Kidney tubule cell (primary cell): ENCODE measurements at places on chromosomes 2 and 18.
A peak's percentile ranks its signal among the peaks of the same experiment; 100 is the strongest.

GRCh38 chr18:9547782-9548181 lies 66.6 kb downstream of the PPP4R1 start:
- no peak for DNase-seq

DNA sequence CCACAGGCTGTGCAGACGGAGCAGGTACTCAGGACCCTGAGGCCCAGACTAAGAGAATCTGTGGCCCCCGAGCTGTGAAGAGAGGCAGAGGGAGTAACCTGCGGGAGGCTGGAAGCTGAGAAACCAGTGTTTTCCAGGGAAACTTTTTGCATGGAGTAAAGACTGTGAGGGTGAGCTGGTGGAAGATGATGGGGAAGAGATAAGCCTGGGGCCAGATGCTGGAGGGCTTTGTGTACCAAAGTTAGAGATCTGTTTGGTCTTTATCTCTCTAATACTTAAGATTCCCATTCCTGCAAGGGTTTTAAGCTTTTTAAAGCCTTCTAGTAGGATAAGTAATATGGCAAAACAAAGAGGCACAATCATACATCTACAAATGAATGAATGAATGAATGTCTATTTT lies 43.7 kb upstream of the MEX3C start:
- no peak for DNase-seq

- DNase-seq: no peak
Measured at GRCh38 chr18:48374423-48375149, 34.6 kb downstream of the ZBTB7C start.

DNA sequence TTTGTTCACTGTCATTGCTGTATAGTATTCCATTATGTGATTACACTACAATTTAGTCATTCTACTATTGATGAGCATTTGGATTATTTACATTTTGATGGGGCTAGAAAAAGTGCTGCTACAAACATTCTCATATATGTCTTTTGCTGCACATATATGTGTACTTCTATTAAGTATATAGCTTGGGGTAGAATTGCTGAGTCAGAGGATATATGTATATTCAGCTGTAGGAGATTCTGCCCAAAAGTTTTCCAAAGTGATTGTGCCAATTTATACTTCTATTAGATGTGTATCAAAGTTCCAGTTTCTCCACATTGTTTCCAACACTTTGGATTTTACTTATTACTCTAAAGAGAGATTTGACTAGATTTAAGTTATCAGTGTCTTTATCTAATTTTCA lies 101.7 kb upstream of the UGP2 start:
- no peak for DNase-seq

GRCh38 chr2:238496756-238497609 lies 70.3 kb downstream of the ASB1 start:
- no peak for DNase-seq

GRCh38 chr2:57885742-57886141 lies 160.9 kb upstream of the VRK2 start:
- no peak for DNase-seq

- DNase-seq: peak; percentile 9
Measured at GRCh38 chr2:233563663-233564430, 2.7 kb downstream of the USP40 start.

DNA sequence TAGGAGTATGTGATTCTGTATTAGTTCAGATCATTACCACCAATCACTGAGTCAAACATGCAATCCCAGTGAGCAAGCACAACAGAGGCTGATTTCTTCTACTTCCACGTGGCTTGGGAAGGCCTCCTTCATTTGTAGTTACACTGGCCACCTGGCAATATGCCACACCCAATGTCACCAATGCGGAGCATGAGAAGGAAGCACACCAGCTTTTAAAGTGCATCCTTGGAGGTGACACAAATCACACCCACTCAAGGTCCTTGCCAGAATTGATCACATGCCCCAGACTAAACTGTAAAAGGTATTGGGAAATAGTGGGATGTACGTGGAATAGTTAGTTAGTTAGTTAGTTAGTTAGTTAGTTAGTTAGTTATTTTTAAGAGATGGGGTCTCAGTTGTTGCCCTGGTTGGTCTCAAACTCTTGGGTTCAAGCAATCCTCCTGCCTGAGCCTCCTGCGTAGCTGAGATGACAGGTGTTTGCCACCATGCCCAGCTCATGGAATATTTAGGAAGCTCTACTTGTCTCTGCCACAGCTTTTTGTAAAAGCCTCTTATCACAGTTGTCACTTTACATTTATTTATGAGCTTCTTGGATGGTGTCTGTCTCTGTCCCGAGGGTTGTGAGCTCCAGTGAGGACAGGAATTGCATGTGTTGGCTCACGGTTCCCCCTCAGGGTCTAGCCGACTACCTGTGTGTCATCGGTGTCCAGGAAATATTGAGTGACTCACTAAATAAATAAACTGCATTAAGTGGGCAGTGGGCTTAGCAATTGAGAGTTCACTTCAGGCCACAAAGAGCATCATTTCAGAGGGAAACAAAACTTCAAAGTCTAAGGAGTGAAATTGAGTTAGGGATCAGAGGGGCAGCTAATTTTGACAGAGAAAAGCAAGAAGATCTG lies 28.1 kb upstream of the CAB39 start:
- DNase-seq: peak; percentile 89

DNA sequence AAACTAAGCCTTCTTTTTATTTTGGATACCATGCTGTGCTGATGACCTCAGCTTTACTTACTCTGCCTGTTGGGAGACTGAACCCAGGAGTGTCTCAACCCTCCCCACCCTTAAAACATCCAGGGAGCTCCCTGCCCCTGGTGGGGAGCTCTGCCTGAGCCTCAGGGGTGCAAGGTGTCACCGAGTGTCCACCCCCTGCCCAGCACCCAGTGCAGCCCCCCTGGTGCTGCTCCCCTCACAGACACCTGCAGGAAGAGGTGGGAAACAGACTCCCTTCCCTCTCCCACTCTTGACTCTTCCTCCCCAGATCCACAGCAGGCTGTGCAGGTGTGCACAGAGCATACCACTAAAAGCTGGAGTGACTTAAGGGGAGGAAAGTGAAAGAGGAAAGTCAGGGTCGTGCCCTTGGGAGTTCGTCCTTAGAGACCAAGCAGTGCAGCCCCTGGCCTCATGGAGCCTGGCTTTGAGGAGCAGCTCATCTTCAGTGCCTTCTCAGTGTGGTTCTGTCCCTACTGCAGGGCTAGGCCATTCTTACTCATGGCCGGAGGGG lies 51.3 kb downstream of the MYO7B start:
- no peak for DNase-seq

DNA sequence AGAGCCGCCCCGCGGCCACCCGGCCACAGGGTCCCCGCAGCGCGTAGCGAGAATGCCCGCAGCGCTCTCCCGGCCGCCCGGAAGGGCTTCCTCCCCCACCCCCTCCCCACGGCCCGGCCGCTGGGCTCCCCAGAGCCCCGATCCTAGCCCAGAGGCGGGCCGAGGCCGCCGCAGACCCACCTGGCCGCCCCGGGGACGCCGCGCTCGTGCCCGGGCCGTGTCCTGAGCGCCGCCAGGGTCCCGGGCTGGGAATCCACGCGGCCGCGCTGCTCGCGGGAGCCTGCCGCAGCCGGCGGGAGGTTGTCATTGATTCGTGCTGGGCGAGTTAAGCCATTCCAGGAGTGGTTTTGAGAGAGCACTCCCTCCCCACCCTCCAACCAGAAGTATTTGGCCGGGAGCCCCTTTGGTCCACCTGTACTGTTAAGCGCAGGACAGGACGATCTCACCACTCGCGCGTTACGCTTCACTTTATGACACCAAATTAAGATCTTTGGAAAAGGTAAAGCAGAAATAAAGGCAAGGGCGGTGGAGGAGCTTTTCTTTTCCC lies 206.4 kb upstream of the SMAD2 start:
- DNase-seq: no peak

DNA sequence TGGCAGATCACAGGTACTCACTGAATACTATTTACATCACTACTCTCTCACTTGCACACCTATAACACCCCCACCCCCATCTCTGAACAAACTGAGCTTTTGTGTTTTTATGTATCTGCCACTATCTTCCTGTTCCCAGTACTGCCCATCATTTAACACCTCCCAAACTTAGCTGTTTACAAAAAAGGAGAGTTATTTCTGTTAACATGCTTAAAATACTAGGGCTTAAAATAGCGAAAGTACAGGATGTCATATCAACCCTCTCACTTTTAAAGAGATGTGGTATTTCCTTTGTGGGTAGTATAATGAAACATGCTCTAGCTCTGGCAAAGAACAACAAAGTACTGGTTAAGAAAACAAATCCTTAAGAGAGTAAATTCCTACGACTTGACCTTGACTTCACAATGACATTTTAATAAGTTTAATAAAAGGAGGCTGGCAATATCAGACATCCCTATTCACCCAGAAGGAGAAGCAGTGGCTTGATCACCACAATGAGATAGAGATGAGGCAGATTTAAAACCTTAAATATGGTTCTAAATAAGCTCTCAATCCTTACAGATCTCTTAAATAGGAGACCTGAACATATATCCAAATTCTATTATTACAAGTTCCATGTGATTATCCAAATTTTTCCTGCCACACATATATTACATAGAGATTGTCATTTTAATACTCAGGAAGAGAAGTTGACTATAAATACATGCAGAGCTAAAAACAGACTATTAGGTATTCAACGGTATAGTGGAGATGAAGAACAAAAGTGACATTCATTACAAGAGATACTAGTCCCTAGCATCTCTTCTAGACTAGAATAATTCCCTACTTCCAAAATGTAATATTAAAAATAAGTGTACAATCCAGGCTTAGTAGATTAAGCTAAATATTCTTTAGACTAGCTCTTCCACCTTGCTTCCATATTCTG lies 36.9 kb downstream of the TRAK2 start:
- DNase-seq: no peak

GRCh38 chr2:53235836-53236582 lies 531.6 kb upstream of the CHAC2 start:
- peak; percentile 74 for DNase-seq

GRCh38 chr2:235762832-235763598 lies 269.2 kb downstream of the AGAP1 start:
- no peak for DNase-seq

DNA sequence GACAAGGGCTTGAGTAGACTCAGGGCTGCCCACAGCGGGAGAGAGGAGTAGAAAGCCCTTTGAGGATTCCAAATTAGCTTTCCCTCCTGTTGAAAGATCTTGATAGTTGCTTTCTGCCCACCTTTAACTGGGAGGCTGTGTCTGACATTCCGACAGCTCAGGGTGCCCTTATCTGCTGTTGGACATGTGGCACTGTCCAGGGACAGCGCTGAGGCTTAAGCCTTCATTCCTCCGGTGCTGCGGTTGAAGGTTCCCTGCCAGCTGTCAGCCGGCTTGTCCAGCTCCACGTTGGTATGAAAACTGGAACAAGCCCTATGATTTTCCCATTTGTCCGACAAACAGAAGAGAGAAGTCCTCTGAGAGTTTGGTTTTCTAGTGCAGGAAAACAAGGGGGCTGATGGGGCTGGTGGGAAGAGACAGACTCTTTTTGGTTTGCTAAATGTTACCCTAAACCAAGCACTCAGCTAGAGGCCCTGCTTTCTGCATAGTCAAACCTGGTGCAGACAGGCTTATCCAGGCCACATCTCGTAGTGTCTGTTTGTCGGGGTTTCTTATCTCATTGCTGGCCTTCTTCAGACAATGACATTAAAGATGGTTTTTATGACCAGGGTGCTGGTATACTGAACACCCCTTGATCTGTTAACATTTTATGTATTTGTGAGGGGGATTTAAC lies 24.5 kb downstream of the GREB1 start:
- no peak for DNase-seq

DNA sequence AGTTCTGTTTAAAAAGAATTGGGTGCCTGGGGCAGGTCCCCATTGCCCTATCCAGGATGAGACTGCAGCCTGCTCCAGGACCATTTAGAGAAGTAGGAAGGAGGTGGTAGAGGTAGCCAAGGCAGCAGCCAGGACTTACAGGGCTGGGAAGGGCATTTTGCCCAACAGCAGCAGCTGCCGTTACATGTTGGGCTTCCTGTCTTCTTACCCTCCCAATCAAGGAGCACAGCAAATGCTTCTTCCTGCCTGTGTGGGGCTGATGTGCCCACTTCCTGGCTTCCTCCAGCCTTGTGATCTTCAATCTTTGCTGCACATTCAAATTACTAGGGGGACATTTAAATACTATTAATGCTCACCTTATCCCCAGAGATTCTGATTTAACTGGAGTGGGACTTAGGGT lies 112.0 kb downstream of the QPCT start:
- no peak for DNase-seq

DNA sequence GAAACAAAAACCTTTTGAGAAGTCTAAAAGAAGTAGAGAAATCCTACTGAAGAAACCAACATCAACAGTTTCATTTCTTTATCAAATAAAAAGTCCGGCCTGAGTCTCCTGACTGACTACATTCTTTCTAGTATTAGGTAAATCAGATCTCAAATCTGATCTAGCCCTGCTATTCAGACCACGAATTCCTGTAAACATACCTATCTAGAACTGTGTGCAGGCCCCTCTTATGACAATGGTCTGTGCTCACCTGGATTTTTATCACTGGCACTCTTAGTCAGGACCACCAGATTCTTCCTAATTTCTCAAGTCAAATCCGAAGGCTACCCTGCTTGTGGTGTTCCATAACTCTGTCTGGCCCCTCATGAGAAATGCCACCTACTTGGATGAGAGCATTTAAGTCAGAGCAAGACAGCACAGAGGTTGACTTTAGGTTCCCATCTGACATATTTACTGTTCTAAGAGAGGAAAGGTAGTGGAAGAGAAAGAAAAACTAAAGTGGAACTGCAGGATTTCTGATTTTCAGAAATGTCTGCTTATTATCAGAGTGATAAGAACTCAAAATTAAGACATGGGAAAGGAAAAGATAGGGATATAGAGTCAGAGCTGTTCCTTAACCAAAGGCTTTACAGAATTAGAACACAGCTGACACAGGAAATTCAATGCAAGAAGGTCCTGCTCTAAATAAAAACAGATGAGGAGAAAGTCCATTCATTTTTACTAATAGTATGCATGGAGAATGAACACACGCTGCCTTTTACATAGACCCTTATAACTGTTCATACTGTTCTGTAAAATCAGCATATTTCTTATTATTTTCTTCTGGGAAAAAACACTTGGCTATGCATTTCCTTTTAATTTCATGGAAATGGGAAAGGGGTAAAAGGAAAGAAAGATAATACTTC lies 56.5 kb downstream of the SLC8A1 start:
- peak; percentile 45 for DNase-seq

DNA sequence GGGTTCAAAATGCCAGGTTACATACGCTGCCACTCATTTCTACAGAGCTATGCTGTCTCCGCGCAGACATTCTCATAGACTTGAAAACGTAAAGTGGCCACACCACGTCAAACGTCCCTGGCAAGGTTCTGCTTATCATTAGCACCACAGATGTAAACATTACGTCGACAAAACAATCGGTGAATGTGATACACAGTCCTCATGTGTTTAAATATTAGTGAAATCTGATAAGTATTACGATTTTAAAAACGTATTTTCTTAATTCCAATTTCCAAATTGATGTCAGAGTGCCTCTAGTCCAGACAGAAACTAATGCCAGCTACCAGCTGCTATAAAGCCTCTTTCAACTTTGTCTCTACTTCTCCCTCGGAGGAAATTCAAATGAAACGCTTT lies 1.2 kb downstream of the STK17B start:
- DNase-seq: peak; percentile 56
